Muscle of leg (tissue), 16 donors: ENCODE measurements at places on chromosomes 12 and 14. TPM values are rescaled to one million over a fixed set of nuclear protein-coding genes. Genes with fewer than 3 reads are reported as not detected.

The TBC1D30 gene
- 0.98 TPM for total RNA-seq

The LHX5 gene
- total RNA-seq: not detected

The ANO4 gene
- 0.35 TPM for total RNA-seq

The NPAS3 gene
- 5.7 TPM for total RNA-seq

The TAS2R42 gene
- total RNA-seq: not detected

The ASPG gene
- 0.71 TPM for total RNA-seq

The FAM186B gene
- total RNA-seq: 0.18 TPM

The RHOJ gene
- 7.1 TPM for total RNA-seq

The C14orf39 gene
- total RNA-seq: 2.3 TPM

The LTA4H gene
- 66.8 TPM for total RNA-seq

The KRT7 gene
- 0.31 TPM for total RNA-seq

The PTCSC3 gene
- total RNA-seq: not detected

The ACRBP gene
- total RNA-seq: 1.4 TPM

The FAM234B gene
- total RNA-seq: 5.1 TPM

The DAAM1 gene
- 25.2 TPM for total RNA-seq

The PLXNC1 gene
- 11.7 TPM for total RNA-seq

The MEG3 gene
- total RNA-seq: 2,358 TPM

The CPM gene
- total RNA-seq: 2.0 TPM

- peak; percentile 87 for DNase-seq
These were observed 77.3 kb downstream of the SNAPC1 start for GRCh38 chr14:61839507-61839906.

- DNase-seq: no peak
These were observed 22.1 kb downstream of the LGMN start for GRCh38 chr14:92726135-92726932.

GRCh38 chr12:121245031-121245430 is 35.1 kb downstream of the P2RX4 start:
- no peak for DNase-seq

DNA sequence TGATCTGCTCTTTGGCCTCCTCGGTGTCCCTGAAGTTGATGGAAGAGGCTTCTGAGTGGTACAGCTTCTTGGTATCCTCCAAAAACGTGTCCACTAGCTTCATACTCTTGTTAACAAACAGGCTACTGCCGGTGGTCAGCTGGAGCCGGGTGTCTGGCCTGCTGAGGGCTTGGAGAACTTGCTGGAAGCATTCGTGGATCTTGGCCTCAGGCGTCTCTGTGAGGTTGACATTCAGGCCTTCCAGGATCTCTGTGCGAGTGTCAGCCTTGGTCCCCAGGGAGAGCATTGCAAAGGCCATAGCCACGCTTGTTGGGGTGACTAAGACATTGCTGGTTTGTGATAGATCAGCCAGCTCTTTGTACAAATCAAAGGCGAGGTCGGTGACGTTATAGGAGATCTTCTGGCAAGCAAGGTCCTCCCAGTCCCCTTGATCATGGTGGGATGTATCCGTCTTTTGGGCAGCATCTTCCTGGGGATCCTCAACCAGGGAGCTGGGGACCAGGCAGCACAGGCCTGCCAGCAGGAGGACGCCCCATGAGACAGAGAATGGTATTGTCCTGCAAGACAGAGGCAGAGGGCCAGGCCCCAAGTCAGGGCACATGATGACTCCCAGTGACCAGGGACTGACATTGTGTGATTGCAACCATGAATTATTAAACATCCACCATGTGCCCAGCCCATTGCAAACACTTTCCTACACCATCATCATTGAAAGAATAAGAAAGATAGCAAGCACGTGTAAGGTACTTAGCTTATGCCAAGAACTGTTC is 22.1 kb downstream of the SERPINA1 start:
- no peak for DNase-seq

GRCh38 chr14:44113769-44114730 is 393.0 kb downstream of the FSCB start:
- no peak for DNase-seq

- DNase-seq: no peak
These were observed 241.4 kb downstream of the NUAK1 start for GRCh38 chr12:105897311-105897725.

- DNase-seq: no peak
These were observed 699.7 kb upstream of the TBX3 start for GRCh38 chr12:115383668-115384067.

- peak; percentile 22 for DNase-seq
These were observed 88.1 kb downstream of the PPP2R5E start for GRCh38 chr14:63454863-63455622.

- DNase-seq: no peak
These were observed 659 bp downstream of the CIROP start for GRCh38 chr14:23104070-23104590.

GRCh38 chr14:101004954-101005353 is 101.4 kb upstream of the RTL1 start:
- DNase-seq: peak; percentile 90

DNA sequence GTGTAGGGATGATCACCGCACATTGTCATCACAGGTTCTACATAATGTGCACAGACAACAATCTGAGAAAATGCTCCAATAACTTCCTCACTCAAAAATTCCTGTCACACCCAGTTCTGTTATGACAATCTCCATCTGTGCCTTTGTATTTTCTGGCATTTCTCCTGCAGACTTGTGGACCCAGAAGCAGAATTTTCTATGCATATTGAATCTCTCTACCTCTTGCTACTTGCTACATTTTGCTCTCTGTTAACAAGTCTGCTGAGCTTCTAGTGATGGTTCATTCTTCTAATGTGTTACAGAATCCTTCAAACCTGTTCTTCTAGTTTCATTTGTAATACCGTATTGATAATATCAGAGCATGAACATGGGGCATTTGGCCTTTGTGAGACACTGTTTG is 127.8 kb upstream of the PTPRQ start:
- peak; percentile 3 for DNase-seq

GRCh38 chr14:100416081-100416680 is 93.0 kb downstream of the SLC25A47 start:
- DNase-seq: no peak

- DNase-seq: no peak
These were observed 18.4 kb downstream of the FGD6 start for GRCh38 chr12:95198914-95199313.

DNA sequence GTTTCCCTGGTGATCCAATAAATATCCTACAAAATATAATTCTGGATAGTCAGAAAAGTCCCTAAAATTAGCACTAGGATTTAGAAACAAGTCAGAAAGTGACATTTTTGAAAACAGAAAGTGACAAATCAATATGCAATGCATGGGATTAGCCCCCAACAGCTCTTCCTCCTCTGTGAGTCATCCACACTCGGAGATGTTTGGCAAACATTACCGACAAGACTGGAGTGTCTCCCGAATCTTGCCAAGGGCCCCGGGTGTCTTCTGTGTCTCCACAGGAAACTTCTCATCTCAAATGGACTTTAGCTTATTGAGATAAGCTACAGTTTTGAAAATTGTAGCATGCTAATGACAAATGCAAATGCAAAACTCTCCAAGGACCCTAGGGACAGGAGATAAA is 398.9 kb upstream of the CCDC196 start:
- no peak for DNase-seq

DNA sequence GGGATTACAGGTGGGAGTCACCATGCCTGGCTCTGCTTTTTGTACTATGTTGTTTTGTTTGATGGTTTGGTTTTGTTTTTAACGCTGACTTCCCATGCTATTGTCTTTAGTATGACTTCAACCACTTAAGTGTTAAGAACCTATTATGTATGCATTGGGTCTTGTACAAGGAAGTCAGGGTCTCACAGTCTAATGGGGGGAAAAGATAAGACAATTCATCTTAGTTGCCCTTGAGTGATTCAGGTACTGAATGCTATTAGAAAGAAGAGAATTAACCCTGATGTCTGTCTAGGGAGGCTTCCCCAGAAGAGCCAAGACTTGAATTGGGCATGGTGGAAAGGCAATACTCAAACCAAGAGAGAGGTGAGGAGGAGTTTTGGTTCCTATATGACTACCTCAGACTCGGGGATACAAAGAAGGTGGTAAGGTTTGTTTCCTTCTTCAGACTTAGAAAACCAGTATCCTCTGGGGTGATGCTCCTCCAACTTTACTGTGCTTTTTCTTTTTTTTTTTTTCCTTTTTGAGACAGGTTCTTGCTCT is 64.6 kb downstream of the SUSD6 start:
- DNase-seq: no peak

- no peak for DNase-seq
These were observed 60.7 kb downstream of the NTF3 start for GRCh38 chr12:5492562-5492961.

DNA sequence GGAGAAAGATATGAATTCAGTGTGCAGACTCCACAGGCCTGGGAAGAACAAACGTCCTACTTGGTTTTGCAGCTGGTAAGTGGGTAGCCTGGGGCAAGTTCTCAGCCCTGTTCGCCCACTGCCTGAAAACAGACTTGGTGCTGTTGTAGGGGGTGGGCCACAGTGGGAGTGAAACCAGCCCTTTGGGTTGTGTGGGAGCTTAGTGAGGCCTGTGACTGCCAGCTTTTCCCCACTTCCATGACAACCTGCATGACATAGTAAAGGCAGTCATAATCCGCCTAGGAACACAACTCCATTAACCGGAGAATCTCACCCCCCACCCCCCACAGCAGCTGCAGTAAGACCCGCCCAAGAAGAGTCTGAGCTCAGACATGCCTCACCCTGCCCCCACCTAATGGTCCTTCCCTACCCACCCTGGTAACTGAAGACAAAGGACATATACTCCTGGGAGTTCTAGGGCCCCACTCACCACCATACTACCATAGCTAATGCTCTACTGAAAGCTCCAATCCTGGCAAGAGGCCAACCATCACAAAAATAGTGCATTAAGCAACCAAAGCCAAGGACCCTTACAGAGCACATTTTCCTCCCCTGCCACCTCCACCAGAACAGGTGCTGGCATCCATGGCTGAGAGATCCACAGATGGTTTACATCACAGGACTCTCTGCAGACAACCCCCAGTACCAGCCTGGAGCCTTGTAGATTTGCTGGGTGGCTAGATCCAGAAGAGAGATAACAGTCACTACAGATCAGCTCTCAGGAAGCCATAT is 39.8 kb upstream of the LMNTD1 start:
- DNase-seq: no peak

DNA sequence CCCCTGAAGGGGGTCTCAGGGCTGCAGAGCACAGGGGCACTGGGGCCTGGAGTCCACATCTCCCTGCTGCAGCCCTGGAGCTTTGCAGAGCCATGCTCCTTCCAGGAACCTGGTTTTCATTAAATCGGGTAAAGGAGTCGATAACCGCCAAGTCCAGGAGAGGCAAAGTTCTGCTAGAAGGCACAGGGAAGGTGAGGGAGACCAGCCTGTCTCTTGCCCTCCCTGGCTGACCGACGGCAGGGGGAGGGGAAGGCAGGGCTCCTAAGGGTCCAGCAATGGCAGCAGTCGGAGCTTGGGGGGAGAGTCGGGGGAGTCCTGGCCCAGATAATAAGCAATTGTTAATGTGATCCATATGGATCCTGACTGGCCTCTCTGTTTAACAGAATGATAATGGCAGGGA is 3.0 kb downstream of the FIGNL2 start:
- DNase-seq: peak; percentile 43

- DNase-seq: no peak
These were observed 99.6 kb downstream of the LMO3 start for GRCh38 chr12:16506394-16506793.

DNA sequence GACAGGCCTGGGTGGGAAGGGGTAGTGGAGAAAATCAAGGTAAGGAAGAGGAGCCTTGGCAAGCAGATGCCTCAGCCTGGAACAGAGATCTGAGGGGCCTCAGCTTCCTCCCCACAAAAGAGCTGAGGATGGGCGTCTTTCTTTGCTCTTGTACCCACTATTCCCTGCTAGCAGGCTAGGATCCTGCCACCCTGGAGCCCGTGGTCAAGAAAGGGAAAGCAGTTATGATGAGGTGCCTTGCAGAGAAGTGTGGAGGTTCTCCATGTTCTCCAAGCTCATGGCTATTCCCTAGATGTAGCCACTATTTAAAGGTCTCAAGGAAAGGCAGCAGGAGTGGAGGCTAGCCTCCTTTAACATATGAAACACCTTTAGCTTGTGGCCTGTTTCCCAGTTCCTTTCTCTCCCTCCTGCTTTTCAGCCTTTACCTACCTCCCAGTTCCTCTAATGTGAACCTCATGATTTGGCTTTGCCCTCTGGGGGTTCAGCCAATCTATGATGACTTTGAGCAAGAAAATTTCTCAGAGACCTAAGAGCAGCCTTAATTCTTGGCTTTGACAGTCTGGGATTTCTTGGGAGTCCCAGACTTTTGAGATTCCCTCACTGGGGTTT is 1.1 kb downstream of the IKZF4 start:
- no peak for DNase-seq

DNA sequence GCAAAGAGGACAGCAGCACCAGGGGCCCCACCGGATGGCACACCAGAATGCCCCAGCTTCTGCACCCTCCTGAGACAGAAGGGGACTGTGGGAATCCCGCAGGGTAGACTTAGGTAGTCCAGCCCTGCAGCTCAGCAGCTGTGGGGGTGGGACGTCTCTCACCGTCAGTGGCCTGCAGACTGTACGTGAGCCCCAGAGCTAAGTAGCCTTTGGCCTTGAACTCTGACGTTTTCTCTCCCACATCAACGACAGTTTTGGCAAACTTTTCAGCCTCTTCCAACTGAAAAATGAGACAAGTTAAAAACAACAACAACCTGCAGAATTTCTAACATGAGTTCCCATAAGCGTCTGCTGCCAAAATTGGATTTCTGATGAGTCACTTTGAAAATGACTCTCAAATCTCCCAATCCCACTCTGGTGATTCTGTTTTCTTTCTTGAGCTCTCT is 161.4 kb downstream of the TTC7B start:
- DNase-seq: no peak

- DNase-seq: no peak
These were observed 79.6 kb upstream of the IFNG-AS1 start for GRCh38 chr12:67909681-67910080.

DNA sequence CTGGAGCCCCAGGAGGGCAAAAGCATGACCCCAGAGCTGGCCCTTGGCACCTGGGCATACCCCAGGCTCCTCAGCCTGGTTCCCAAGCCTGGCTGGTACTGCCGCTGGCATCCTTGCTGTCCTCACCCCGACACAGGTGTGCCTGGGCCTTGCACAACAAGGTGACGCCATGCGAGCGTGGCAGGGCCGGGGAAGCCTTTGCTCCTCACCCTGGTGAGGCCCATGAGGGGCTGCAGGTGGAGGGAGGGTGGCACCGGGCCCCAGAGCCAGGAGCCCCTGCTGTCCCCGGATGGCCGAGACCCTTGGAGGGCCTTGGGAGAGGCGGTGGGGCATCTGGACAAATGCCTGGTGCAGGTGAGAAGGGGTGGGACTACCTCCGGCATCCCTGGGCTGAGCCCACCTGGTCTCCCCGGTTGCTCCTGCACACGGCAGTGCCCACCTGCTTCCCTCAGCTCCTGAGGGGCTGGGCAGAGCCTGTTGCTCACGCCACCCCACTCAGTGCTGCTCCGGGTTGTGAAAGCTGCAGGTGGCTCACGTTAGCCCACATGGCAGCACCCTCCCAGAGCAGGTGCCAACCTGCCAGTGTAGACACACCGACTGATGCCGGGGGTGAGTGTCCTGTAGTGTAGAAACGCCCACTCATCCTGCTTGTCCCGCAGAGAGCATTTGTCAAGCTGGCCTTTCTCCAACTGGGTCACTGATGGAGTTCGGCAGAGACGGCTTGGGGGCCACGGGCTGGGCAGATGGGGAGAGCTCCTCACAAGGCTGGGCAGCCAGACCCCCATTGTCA is 24.6 kb upstream of the KIF26A start:
- DNase-seq: no peak

- DNase-seq: no peak
These were observed 3.7 kb downstream of the MYL6 start for GRCh38 chr12:56161690-56162351.
